ENCODE measurements at places on chromosomes 2 and 18.

DNA sequence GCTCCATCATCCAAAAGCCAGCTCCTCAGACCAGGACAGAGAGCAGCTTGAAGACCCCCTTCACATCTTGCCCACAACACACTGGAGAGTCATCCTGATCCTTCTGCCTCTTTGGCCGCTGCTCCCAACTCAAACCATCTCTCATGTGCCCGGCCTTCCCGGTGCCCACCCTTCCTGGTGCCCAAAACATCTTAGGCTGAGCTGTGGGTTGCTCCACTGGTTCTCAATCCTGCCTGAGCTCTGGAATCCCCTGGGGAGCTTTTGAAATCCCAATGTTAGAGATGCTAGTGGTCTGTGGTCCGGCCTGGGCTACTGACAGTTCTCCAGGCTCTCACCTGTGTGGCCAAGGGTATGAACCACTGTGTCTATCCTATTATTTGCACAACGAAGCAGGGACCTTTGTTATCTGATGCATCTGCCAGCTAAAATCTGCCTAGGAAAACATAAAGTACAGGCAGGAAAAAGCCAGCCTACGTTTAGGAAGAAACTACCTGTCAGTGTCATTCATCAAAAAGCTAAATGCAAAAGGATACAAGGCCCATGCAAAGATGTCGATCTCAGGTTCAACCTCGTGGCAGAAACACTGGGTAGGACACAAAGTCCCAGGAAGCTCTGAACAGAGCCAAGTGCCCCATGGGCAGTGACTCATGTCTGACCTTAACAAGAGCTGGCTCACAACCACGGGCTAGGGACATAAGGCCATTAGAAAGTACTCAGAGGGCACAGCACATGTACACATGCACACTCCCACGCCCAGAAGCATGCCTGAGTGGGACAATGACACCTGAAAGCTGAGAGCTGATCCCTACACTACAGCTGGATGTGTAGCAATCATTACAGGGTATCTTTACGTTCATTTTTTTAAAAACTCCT is 30.8 kb downstream of the TBC1D8 start:
- no peak for DNase-seq

GRCh38 chr2:184577743-184578142 is 20.6 kb upstream of the ZNF804A start:
- no peak for DNase-seq

- DNase-seq: no peak
These were observed 2.4 kb upstream of the EVX2 start for GRCh38 chr2:176085861-176086771.

GRCh38 chr2:188306271-188306670 is 14.6 kb downstream of the GULP1 start:
- DNase-seq: no peak

GRCh38 chr2:190210471-190210870 is 109.2 kb downstream of the HIBCH start:
- no peak for DNase-seq

DNA sequence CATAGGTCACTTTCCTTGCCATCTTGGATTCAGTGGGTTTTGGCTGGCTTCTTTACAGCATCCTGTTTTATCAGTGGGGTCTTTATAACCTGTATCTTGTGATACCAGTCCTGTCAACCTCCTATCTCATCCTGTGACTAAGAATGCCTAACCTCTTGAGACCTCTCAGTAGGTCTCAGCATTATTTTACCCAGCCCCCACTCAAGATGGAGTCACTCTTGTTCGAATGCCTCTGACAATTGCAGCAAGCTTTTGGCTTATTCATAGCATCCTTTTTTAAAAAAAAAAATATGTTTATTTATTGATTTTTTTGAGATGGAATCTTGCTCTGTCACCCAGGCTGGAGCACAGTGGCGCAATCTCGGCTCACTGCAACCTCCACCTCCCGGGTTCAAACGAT is 24.7 kb upstream of the IGFBP2 start:
- DNase-seq: no peak

DNA sequence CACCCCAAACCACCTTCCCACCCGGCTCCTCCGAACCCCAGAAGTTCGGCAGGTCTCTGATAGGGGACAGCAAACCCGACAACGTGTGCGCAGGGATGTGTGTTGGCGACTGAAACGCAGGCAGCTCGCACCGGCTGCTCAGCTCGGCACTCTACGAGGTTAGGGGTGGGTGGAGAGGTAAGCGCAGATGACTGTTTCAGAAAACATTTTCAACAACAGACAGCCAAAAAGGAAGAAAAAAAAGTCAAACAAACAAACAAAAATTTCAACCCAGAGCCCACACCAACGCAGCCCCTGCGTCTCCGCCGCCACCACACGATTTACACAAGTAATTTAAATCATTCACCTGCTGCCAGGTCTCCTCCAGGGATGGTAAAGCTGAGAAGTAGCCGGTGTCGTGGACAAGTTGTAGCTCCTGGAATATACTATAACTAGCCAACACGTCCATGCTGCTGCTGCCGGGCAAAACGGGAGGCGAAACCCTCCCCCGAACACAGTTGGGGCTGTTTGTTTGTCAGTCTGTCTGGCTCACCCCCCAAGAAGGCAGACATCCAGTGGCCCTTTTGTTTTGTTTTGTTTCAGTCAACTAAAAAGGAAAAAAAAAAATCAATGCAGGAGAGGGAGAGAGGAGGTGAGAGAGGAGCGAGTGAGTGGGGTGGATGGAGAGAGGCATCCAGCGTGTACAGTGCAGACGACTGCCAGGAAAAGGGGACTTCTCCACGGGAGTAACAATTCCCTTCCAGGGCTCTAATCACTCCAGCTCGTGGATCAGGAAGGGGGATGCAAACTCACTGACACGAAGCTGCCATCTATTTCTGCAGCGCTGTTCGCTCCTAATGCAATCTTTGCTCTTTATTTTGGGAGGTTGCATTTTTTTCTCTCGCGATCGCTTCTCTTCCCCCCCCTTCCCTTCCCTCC is at the start of gene KLF7:
KLF7 (minus strand) TSS at position 828 of the 918 bp plus-strand sequence; CDS start at position 448, 380 bp downstream.
- peak; percentile 20 for DNase-seq

- DNase-seq: no peak
These were observed 219.3 kb downstream of the AGAP1 start for GRCh38 chr2:235713189-235713588.

All from activated naive CD4-positive, alpha-beta T cell (primary cell).